ENCODE measurements at places on chromosomes 5 and 9. TPM values are rescaled to one million over a fixed set of nuclear protein-coding genes. Genes with fewer than 3 reads are reported as not detected.

- H3K4me3 ChIP-seq: no peak overlapping the region
- H3K36me3 ChIP-seq: no peaks in the 10 kb centered on the region
- H3K27ac ChIP-seq: no peak overlapping the region
- no peaks in the 10 kb centered on the region for H3K27me3 ChIP-seq
- no peak for DNase-seq
Measured at GRCh38 chr5:78586251-78586650, 62.3 kb downstream of the LHFPL2 start.

DNA sequence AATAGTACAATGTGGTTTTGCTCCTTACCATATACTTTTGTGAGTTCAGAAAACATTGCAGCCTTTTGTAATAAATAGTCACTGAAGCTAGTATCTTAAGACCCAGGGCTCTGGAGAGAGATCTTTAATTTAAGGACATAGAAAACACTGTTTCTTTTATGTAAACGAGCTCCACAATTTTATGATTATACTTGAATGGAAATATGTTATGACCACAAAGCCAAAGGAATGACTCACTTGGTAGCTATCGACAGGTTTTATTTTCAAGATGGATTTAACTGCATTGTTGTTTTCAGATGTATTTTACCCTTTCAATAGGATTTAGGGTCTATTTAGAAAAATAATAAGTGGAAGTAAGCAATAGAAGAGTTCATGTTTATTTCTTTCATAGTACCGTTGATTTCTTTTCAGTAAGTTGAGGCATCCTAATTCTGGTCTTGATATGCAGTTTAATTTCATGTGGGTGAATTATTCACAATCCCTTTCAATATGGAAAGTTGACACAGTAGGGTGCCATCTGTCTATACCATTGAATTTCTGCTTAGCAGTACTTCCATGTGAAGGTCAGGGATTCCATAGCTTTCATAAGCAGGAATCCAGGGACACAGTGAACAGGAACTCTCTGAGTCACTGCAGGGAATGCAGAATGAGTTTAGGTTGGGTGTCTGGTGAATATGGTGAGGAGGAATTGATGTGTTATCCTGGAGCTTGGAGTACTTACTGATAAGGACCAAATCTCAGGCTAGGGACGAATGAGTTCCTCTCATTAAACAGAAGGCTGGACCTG is 157.6 kb downstream of the CD180 start:
- no peaks in the 10 kb centered on the region for H3K27me3 ChIP-seq
- no peak for DNase-seq
- H3K36me3 ChIP-seq: no peaks in the 10 kb centered on the region
- H3K4me1 ChIP-seq: peaks cover 34% of the 10 kb centered on the region

GRCh38 chr9:134712926-134713325 is 71.3 kb downstream of the COL5A1 start:
- H3K27ac ChIP-seq: no peak overlapping the region
- H3K4me1 ChIP-seq: peaks cover 8% of the 10 kb centered on the region
- H3K27me3 ChIP-seq: no peaks in the 10 kb centered on the region
- no peak for DNase-seq
- H3K4me3 ChIP-seq: no peak overlapping the region
- H3K36me3 ChIP-seq: no peaks in the 10 kb centered on the region

GRCh38 chr5:89695371-89695770 is 714.2 kb downstream of the CETN3 start:
- H3K4me3 ChIP-seq: no peak overlapping the region
- no peak overlapping the region for H3K27ac ChIP-seq

DNA sequence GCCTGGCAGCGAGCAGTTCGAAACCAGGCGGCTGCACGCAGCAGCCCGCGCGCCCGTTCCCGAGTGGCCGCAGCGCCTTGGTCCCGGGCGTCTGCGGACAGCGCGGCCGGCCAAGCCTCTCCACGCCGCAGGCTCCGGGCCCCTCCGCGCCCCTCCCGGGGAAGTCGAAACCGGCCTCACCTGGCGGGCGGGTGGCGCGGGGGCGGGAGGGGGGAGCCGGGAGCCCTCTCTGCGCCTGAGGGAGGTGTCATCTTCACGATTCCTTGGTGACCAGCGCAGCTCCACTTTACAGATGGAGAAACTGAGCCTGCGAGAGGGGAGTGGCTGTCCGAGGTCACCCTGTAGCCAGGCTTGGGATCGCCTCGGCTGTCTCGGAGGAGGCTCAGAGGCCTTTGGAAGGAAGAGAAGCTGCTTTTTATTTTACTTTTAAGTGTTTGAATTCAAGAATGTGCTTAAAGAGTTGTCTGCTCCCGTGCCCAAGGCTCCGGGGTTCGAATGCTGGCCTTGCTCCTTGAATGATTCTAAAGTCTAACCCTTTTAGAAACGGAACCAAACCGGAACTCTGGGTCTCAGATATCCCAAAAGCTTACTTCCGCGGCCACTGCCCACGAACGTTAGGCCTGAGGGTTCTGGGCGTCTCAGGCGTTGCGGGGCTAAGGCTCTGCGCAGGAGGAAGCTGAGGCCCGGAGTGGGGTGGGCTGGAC is 662 bp downstream of the SUSD3 start:
- peak overlapping the region; percentile 86 for H3K4me3 ChIP-seq
- H3K27me3 ChIP-seq: no peaks in the 10 kb centered on the region
- peaks cover 53% of the 10 kb centered on the region for H3K4me1 ChIP-seq
- H3K27ac ChIP-seq: peak overlapping the region; percentile 93
- no peaks in the 10 kb centered on the region for H3K36me3 ChIP-seq

DNA sequence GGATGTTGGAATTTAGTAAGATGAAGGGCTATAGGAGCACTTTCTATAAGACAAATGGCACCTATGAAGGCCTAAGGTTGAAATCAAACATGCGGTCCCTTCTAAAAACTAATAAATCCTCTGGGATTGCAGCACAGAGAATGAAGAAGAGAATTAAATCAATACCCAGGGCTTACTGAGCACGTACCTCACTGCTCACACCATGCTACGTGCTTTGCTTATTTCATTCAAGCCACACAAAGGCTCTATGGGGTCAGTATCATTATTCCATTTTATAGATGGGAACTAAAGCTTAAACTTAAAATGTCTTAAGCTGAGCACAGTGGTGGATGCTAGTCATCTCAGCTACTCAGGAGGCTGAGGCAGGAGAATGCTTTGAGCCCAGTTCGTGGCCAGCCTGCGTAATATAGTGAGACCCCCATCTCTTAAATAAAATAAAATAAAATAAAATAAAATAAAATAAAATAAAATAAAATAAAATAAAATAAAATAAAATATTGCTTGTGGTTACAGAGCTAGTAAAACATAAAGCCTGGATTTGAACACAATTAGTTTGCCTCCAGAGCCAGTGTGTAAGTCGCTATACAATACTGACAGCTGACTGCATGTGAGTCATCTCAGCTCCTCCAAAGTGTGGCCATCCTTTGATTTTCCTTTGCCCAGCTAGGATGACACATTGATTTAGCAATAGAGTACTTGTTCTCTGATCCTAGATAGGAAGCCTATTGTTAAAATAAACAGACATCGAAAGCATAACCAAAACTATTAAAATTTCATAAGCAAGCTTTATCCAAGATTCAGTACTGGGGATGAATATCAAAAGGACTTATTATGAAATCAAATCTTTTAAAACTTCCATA is 20.9 kb upstream of the DPYSL3 start:
- H3K4me1 ChIP-seq: peaks cover 6% of the 10 kb centered on the region
- no peaks in the 10 kb centered on the region for H3K36me3 ChIP-seq
- no peaks in the 10 kb centered on the region for H3K27me3 ChIP-seq
- no peak for DNase-seq
- no peak overlapping the region for H3K27ac ChIP-seq

DNA sequence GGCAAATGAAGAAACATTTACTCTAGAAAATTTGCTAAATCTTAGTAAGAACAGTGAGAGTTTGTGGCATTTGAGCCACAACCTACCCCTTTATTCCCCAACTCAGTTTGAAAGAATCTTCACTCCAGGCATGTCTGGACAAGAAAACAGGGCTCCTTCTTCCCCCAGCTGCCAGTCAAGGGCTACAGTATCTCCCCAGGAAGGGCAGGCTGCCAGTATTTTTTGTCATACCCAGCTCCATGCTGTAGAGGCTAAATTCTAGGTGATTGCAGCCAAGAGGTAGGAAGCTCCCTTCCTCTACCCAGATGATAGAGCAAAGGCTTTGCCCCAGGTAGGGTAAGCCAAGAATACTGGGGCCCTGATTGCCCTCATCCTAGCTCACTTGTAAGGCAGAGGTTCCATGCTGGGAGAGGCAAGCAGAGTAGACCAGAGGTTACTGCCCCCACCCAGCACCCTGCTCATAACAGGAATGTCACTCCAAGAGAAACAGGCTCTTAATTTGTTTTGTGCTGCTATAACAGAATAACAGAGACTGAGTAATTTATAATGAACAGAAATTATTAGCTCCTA is 20.0 kb upstream of the GRPEL2 start:
- H3K27me3 ChIP-seq: no peaks in the 10 kb centered on the region
- no peak overlapping the region for H3K4me3 ChIP-seq
- no peak overlapping the region for H3K27ac ChIP-seq
- H3K36me3 ChIP-seq: no peaks in the 10 kb centered on the region

DNA sequence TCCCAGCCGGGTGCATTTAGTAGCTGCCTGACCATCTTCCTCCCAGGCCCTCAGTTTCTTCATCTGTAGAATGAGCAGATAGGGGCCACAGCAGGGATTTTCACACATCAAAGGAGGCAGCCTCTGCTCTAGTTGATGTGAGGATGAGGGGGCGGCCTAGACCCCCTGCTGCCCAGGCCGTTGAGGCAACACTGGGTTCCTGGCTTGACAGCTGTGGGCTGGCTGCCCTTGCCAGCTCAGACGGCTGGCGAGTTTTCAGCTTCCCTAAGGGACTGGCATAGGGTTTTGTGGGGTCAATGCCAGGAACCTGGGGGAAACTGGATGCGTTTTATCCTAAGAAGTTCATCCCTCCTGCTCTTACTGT is 49.6 kb downstream of the NDST1 start:
- no peak for DNase-seq
- H3K4me1 ChIP-seq: peaks cover 10% of the 10 kb centered on the region
- no peak overlapping the region for H3K4me3 ChIP-seq

DNA sequence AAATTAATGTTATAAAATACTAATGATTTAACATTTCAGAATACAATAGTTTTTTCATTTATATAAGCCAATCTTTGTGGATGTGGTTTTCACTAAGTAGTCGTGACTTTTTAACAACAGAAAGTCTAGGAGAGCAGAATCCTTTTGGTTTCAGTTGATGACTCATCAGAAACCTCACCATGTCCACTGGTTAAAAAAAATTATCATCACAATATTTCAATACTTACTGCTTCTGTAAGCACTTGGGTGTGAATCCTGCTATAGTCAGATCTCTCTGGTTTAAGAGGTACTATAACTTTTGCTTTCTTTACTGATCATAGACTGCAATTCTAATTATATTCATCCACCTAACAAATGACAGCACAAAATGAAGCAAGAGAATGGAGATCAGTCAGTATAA is 77.2 kb downstream of the MRPS30 start:
- no peaks in the 10 kb centered on the region for H3K36me3 ChIP-seq
- no peak for DNase-seq
- no peaks in the 10 kb centered on the region for H3K4me1 ChIP-seq

- H3K4me1 ChIP-seq: peaks cover 11% of the 10 kb centered on the region
- no peaks in the 10 kb centered on the region for H3K27me3 ChIP-seq
- no peak for DNase-seq
- H3K27ac ChIP-seq: peak overlapping the region; percentile 7
- H3K4me3 ChIP-seq: no peak overlapping the region
Measured at GRCh38 chr9:112074250-112075008, 100.7 kb downstream of the SUSD1 start.

GRCh38 chr5:177359860-177360259 is 2.1 kb downstream of the RGS14 start:
- H3K4me1 ChIP-seq: peaks cover 12% of the 10 kb centered on the region
- DNase-seq: no peak
- H3K36me3 ChIP-seq: no peaks in the 10 kb centered on the region
- no peak overlapping the region for H3K27ac ChIP-seq

- DNase-seq: no peak
- H3K27ac ChIP-seq: peak overlapping the region; percentile 81
- no peak overlapping the region for H3K4me3 ChIP-seq
- H3K36me3 ChIP-seq: no peaks in the 10 kb centered on the region
- H3K4me1 ChIP-seq: peaks cover 31% of the 10 kb centered on the region
Measured at GRCh38 chr5:96051401-96051830, 89.8 kb upstream of the ELL2 start.

GRCh38 chr5:28369418-28369817 is 1331.0 kb upstream of the CDH9 start:
- no peak for DNase-seq
- no peaks in the 10 kb centered on the region for H3K27me3 ChIP-seq
- H3K36me3 ChIP-seq: no peaks in the 10 kb centered on the region
- no peak overlapping the region for H3K27ac ChIP-seq
- H3K4me1 ChIP-seq: no peaks in the 10 kb centered on the region

- H3K36me3 ChIP-seq: no peaks in the 10 kb centered on the region
- H3K27ac ChIP-seq: no peak overlapping the region
- H3K4me1 ChIP-seq: peaks cover 8% of the 10 kb centered on the region
- H3K27me3 ChIP-seq: no peaks in the 10 kb centered on the region
- no peak for DNase-seq
Measured at GRCh38 chr5:109467058-109467457, 57.3 kb upstream of the PJA2 start.

GRCh38 chr5:146540414-146540813 is 24.4 kb upstream of the GPR151 start:
- no peaks in the 10 kb centered on the region for H3K4me1 ChIP-seq
- no peak for DNase-seq
- H3K36me3 ChIP-seq: no peaks in the 10 kb centered on the region
- no peaks in the 10 kb centered on the region for H3K27me3 ChIP-seq
- no peak overlapping the region for H3K4me3 ChIP-seq
- no peak overlapping the region for H3K27ac ChIP-seq

- H3K4me1 ChIP-seq: peaks cover 32% of the 10 kb centered on the region
- no peak overlapping the region for H3K4me3 ChIP-seq
- H3K36me3 ChIP-seq: no peaks in the 10 kb centered on the region
- H3K27ac ChIP-seq: no peak overlapping the region
- DNase-seq: no peak
- no peaks in the 10 kb centered on the region for H3K27me3 ChIP-seq
Measured at GRCh38 chr5:149585910-149586309, 4.6 kb downstream of the ARHGEF37 start.

DNA sequence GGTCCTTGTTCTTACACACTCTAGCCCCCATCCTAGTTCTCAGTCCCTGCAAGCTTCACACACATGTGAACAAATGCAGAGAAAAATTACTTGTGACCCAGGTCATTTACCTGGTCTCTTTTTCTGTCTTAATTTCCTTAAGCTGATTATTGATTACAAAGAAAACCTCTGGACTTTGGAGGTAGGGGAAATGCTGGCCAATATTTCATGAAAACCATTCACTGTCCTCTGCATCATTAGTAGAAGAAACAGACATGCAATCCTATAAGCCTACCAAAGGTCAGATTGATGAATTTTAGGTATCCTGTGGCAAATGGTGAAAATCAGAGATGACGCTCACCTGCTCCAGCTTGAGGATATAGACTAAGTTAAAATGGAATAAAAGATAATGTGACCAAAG is 366.8 kb downstream of the ARRDC3 start:
- H3K4me1 ChIP-seq: no peaks in the 10 kb centered on the region
- no peak overlapping the region for H3K4me3 ChIP-seq
- no peaks in the 10 kb centered on the region for H3K36me3 ChIP-seq

HTR1A gene
- total RNA-seq: 0.78 TPM

SHISAL2B gene
- not detected for total RNA-seq

NKD2 gene
- total RNA-seq: 1.4 TPM

CXCL14 gene
- 28.7 TPM for total RNA-seq

STOM gene
- 177 TPM for total RNA-seq
